ENCODE measurements at places on chromosomes 5 and 9.

DNA sequence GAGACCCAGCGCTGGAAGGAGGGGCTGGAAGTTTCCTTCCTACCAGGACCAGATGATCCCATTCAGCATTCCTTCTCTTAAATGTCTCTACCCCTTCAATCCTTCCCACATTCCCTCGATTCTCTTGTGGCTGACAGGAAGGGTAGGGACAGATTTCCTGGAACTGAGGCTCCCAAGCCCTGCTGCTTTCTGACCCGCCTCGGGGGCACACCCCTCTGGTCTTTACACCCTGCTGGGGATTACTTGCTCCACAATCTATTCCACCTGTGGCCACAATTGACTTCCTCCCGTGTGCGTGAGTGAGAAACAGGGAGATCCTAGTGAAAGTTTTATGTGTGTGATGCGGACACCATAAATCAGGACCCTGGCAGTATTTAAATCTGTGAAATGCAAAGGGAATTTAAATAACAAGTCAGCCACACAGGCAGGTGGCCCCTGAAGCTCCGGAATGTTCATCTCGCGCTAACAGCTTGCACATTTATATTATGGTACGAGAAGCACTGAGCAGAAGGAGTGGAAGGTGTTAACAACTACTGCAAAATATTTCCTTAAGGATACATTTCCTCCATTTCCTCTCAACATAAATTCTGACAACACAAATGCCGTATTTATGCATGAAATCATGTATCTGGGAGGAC lies 237.5 kb downstream of the SLIT3 start:
- DNase-seq, result no peak

GRCh38 chr5:147187099-147187540 lies 47.7 kb upstream of the STK32A start:
- DNase-seq, result no peak

GRCh38 chr9:127035423-127035822 lies 87.0 kb downstream of the ANGPTL2 start:
- DNase-seq, result peak; percentile 55

DNA sequence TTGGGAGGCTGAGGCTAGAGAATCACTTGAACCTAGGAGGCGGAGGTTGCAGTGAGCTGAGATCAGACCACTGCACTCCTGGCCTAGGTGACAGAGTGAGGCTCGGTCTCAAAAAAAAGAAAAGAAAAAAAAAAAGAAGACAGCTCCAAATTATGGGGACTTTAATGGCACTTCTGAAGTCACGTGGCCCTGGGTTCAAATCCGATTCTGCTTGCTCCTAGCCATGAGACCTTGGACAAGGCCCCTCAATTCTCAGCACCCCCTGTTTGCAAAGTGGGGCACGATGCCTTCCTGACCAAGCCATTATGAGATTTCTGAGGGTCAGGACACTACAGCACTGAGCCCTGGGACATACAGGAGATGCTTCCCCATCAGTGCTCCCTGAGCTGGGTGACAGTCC lies 1.1 kb upstream of the ENG start:
- no peak for DNase-seq

DNA sequence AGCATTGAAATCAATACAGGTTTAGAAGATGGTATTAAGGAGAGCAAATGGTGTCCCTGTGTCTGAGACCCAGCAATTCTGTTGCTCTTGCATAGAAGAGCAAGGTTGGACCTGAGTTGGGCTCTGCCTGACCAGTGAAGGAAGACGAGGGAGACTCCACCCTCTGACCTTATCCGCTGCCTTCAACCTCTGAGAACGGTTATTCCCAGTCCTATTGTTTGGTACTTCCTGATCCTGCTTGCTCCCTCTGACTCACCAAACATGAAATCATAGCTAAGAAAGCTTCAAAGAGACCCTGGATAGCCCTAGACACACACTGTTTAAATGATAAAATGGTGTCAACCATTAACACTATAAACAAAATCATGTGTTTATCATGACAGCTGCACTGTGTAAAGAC lies 218.5 kb downstream of the PLK2 start:
- DNase-seq, result peak; percentile 59

DNA sequence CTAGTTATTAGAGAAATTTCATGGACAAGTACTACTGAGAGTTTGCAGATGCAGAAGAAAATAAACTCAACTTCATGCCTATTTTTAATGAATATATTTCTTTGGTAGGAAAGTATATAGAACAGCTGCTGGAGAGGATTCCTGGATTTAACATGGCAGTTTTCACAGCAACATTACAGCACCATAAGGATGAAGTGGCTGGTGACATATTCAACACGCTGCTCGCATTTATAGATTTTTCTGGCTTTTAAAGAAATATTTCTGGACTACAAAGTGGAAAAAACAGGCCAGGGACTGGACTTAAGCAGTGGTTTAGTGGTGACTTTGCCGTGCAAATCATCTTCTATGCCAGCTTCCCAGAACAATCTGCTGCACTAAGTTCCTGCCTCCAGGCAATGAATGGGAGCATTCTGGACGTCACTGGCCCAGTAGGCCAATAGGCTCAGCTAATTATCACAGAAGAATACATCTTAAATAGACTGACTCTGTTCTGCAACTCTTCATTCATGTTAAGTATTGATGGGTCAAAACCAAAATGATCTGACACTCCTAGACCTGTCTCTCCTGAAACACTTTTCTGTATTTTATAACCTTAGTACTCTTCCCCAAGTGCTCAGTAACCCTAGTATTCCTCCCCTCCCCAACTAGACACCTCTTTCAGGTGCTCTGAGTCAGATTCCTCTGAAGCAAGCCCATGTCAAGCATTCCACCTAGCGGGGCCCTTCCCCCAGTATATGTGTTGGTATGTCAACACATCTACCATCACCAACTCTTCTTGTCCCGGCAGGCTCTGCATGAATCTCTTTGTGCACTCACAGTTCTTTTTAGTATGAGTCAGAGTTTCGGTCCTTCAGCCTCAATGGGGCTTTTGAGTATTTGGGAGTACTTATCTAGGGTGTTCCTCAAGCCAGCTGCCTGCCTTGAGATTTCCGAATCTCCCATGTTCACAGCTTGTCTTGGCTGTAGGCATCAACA lies 625.5 kb downstream of the CHSY3 start:
- DNase-seq, result no peak

DNA sequence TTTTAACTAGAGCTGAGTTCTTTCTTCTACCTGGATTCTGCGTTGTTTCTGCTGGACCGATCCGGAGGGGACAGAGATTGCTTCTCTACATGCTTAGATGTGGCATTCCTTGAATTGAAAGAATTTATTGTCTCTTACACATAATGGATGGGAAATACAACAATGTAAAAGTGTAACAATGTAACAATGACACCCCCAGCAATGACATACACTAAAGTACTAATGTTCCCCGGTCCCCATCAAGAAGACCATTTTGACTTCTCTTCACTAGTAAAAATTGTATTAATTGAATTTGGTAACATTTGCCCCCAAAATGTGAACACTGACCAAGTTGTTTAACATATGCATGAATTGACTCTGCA lies 760.2 kb downstream of the TAF11L14 start:
- DNase-seq, result no peak

- DNase-seq, result no peak
Measured at GRCh38 chr9:4837261-4838188, 44.8 kb downstream of the RCL1 start.

DNA sequence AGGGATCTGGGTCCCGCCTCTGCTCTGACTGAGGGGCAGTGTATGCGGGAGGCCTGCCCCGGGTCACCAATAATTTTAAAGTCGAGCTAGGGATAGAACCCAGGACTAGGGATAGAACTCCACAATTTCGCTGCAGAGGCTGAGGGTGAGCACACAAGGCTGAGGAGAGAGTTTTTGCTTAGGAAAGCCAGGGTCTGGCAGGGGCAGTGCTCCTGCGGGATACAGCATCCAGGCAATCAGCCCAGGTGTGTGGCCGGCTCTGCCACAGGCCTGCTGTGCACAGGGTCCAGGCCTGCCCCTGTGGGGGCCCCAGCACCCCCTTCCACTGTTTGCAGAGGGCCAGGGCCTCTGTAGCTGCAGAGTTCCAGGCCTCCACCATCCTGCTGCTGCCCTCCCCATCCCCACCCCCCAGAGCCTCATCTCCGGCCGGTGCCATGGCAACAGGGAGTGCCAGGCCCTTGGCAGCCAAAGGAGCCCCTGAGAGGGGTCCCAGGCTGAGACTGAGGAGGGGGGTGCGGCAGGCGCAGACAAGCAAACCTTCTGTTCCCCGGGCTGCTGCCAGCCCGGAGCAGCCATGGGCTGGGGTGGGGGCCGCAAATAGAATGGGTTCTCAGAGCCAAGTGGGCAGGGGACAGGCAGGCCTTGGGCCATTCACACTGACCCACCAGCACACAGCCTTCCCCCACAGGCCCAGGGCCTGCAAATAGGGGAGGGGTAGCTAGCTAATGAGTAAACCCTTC lies 8.6 kb downstream of the PDGFRB start:
- no peak for DNase-seq

DNA sequence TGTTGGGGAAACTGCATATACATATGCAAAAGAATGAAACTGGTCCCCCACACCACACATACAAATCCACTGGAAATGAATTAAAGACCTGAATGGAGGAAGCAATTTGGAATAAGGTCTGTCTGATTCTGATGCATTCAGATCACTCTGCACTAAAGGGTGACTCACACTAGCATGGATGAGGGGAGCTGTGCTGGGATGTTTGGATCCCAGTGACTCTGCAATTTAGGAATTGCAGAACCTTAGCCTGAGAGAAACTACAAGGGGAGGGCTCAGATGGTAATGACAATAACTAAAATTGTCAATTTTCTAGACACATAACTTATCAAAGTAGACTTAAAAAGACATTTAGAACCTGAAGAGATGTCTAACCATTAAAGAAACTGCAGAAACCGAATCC lies 312.0 kb downstream of the CDK5RAP2 start:
- DNase-seq, result no peak

DNA sequence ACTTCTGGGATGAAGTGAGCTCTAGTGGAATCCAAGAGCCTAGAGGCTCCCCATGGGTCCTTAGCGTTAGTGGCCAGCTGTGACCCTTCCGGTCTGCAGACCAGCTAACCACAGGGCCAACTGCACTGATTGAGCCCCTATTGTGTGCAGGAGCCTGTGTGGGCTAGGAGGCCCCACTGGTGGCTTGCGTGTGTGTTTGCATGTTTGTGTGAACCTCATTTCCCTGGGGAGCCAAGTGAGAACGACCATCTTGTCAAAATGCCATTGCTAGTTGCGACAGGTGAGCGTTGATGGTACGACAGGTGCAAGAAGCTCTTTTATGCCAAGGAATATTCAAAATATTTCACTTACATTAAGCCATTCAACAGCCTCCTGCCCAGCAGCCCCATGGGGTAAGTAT lies 44.1 kb upstream of the ANKRD33B start:
- no peak for DNase-seq

DNA sequence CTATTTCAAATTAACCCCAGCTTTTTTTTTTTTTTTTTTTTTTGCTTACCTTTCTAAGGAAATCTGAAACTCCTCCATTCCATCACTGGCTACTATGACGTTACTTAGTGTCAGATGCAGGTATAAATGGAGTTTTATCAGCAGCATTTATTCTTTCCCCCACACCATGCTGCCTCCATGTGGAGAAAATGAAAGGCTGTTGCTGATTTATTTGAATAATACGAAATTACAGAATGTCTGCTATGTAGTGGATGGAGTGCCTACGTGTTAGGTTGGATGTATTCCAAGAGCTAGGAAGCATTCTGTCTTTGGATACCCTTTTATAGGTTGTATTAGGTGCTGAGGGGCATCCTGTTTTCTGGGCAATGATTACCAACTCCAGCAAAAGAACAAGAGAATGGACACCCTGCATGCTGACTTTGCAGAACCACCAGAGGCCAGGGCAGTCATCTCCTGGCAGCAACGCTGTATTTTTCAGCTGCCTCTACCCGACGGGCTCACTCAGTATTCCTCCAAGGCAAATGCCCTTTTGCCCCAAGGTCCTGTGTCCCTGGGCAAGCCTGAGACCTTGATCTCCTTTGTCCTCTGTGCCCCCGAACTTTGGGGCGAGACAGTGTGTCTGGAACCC lies 199.5 kb downstream of the ALDH1A1 start:
- no peak for DNase-seq

GRCh38 chr9:94150890-94151650 lies 66.8 kb downstream of the PTPDC1 start:
- DNase-seq, result no peak

GRCh38 chr5:54438620-54439389 lies 16.7 kb upstream of the HSPB3 start:
- DNase-seq, result no peak

- no peak for DNase-seq
Measured at GRCh38 chr5:17037751-17038150, 101.7 kb upstream of the MYO10 start.

DNA sequence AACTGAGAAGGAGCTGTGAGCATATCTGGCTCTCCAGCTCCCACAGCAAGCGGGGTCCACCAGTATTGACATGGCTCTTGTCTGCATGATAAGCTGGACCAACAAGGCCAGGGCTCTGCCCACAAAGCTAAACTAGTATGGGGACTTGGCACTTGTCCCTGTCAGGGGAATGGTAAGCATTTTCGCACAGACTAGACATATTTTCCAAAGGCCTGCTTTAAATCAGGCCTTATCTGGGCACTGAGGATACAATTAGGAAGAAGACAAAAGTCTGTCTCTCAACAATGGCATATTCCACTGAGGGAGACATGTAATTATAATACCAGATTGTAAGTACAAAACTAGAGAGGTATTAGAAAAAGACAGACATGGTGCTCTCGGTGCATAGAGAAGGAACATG lies 32.1 kb downstream of the CSF2 start:
- DNase-seq, result no peak

GRCh38 chr9:18493451-18493993 lies 19.6 kb downstream of the ADAMTSL1 start:
- no peak for DNase-seq

DNA sequence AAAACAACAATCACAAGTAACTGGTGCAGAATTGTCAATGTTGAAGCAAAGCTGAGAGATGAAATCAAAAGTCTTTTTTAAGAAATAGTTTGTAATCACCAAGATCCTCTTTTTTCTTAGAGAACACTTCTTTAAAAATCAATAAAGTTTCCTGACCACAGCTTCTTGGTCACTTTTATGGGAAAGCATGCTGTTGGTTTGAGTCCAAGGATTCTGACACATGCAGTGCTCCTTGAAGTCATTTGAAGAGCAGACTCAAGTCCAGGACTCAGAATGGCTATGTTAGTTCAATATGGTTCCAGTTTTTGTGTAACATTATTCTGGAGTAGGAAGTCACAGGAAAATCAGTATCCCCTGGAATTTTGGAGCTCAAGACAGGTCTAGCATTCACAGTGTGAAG lies 480.6 kb downstream of the NR2F1-AS1 start:
- no peak for DNase-seq

DNA sequence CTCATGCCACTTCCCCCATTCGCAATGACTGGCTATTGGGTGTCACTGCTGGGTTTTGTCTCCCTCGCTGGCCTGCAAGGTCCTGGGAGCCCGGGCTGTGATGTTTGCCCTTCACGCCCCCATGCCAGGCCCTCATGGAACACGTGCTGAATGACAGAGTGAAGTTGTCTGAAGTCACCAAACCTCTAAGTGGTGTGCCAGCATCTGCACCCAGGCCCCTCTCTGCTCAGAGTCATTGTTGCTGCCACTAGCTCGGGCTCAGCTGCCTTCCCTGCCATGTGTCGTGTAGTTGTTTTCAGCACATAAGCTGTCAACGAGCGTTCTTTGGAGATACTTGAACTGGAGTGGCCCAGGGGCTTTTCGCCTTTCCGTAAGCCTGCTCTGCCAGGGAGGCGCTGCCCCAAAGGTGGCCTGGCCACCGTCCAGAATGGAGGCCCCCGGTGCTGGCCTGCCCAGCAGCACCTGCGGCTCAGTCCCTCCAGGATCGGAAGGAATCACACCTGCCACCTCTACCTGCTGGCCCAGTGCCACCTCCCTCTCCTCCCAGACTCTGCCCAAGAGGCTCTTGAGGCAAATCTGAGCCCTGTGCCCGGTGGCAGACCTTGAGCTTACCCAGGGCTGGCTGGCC lies 250.1 kb downstream of the PBX3 start:
- no peak for DNase-seq

Data from heart left ventricle (tissue), 16 donors.